ENCODE measurements at places on chromosomes 3 and 15.

- no peak for DNase-seq
These were observed 5.7 kb upstream of the KLHL24 start for GRCh38 chr3:183629546-183630301.

DNA sequence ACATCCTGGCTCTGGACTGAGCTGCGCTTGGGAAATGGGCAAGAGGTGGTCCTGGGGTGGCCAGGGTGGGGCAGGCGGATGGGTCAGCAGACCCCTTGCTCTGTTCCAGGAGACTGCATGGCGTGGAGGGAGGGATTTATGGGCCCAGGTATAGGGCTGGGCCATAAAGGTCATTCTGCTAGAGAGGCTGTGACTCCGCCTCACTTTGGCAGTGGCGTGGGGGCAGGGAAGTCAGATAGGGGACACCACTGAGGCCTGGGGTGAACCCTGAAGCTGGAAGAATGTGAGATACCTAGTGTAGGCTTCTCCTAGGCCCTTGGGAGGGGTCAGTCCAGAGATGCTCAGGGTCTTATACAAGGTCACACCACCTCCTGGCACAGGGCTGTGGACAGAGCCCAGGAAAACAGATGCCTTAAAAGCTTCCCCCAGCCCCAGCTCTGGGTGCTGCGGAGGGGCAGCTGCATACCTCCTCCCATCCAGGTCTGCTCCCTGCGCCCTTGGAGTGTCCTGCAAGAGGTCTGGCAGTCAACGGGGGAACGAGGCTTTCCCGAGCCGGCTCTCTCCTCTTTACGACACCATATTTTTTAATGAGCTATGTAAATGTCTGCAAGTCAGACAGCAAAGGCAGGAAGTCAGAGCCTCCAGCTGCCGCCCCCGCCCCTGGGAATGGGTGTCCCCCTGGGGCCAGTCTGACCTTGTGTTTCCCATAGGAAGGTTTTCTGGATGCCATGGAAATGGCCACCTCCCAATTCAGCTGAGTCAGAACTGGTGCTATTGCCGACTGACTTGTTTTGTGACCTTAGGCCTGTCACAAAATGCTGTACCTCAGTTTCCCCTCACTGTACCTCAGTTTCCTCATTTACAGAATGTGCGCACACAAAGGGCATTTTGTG lies 26.3 kb downstream of the LINGO1 start:
- no peak for DNase-seq

- no peak for DNase-seq
These were observed 1520.6 kb upstream of the CADM2 start for GRCh38 chr3:83438188-83438587.

DNA sequence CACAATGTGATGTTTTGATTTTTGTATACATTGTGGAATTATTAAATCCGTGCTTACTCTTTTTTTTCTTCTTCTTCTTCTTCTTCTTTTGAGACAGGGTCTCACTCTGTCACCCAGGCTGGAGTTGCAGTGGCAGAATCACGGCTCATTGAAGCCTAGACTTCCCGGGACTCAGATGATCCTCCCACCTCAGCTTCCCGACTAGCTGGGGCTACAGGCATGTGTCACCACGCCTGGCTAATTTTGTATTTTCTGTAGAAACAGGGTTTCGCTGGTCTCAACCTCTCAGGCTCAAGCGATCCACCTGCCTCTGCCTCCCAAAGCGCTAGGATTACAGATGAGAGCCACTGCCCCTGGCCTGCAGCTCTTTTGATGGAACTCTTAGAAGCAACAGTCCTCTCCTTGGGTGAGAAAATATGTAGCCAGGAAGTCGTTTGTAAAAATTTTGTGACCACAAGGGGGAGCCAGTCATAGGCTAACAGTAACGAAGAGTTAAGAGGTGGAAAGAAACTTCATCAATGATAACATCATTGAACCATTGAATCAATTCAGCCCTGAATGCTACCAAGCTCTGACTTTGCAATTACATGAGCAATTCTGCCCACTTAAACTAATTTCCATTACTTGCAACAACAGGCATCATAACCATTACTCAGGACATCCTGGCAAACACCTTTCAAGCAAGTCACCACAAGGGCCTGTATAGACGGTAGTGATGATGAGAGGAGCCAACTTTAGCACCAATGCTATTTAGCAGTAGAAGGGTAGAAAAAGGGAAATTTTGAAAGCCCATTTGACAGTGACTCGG lies 16.7 kb upstream of the CMTM7 start:
- peak; percentile 70 for DNase-seq

- DNase-seq = peak; percentile 72
These were observed 82.6 kb downstream of the PCCB start for GRCh38 chr3:136332776-136333175.

GRCh38 chr15:64691896-64692565 lies 83.4 kb downstream of the RBPMS2 start:
- no peak for DNase-seq

- DNase-seq = no peak
These were observed 183.4 kb upstream of the UBE2E2 start for GRCh38 chr3:23019596-23020300.

DNA sequence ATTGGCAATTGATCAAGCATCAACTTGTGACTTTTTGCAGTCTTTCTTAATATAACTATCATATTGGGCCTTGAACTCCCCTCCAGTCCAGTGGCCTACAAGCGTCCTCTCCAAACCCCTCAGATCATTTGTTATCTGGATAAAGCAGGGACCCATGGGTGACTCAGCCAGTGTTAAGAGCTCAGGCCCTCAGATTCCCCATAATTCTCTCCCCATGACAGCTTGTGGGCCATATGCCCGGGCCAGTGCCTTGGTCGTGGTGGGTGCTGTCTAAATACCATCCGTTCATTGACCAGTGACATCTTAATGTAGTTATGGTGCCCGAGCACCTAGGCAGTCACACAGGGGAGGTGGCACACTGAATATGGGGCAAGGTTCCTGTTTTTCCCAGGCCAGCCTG lies 18.1 kb downstream of the MCF2L2 start:
- peak; percentile 86 for DNase-seq

DNA sequence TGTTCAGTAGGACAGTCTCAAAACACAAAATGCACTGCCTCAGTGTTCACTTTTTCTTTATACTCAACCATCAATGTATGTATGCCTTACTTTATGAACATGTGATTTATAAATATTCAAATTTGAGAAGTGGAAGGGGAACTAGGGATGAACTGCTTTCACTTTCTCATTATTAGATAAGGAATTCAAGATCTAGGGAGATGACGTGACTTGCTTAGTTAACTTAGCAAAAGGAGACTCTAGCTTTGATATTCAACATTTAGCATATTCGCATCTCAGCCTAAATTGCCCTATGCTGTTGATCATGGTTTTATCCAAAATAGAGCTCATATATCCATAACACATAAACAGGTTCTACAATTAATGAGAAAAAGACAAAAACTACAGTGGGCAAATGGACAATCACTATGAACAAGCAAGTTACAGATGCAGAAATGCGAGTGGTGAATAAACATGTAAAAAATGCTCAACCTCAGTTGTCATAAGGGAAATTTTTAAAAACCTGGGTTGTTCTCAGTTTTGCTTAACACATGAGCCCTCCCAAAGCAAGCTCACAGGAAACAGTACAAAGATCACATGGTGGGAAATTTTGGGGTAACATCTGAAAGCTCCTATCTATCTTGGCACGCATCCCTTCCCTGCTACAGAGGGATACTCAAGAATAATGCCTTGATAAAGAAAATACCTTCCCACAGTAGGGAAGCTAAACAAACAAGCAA lies 269.8 kb downstream of the THRB start:
- no peak for DNase-seq

GRCh38 chr15:80612118-80612823 lies 82.8 kb upstream of the ABHD17C start:
- no peak for DNase-seq

DNA sequence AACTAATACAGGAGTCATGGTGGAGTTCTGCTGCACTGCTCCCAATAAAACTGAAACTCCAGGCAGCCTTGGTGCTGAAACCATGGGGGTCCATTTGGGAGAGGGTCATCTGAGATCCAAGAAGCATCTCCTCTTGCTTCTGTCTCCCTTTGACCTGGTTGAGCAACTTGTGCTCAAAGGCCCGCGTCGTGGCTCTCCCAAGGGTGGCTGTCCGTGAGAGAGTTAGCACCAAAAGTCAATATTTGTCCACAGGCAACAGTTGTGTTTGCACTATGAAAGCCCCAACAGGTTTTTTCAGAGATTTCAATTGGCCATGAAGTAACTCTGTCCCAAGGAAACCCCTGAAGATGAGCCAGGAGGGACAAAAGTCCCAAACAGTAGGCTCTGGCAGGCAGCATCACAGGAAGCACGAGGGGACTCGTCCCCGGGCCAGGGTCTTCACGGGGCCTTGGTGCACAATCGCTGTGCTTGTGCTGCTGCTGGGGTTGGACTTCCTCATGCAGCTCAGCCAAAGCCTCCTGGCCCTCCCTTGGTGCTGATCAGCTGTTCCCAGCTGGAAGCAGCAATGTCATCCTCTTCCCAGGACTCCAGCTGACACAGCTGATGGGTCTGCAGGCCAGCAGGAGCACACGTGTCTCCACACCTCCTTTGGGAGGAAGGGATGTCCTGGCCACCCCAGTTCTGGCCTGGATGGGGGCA lies 39.4 kb upstream of the WNT5A start:
- no peak for DNase-seq

- DNase-seq = no peak
These were observed 487.5 kb upstream of the WNT5A start for GRCh38 chr3:55974421-55975165.

GRCh38 chr3:98630416-98630815 lies 37.0 kb upstream of the CPOX start:
- DNase-seq = no peak

- no peak for DNase-seq
These were observed 185.2 kb downstream of the ANXA2 start for GRCh38 chr15:60212536-60212935.

DNA sequence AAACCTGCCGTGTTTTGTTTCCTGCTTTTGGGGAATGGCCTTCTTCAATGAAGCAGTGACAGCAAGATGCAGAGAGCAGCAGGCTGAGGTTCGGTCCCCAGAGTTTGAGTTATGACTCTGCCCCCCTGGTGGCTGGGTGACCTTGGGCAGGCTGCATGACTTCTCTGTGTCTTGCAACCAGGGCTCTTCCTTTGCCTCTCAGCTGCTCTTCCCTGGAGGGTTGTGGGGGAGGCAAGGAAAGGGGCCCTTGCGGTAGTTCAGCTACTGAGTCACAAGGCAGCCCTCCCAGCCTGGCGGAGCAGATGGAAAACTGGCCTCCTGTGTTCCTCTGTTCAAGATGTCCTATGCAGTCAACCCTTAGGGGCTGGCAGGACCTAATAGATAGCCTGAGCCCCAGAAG lies 17.1 kb downstream of the CTXND1 start:
- peak; percentile 68 for DNase-seq

- DNase-seq = no peak
These were observed 121.6 kb upstream of the ST8SIA2 start for GRCh38 chr15:92272106-92272505.

GRCh38 chr3:13825821-13826220 lies 54.0 kb downstream of the WNT7A start:
- DNase-seq = no peak

DNA sequence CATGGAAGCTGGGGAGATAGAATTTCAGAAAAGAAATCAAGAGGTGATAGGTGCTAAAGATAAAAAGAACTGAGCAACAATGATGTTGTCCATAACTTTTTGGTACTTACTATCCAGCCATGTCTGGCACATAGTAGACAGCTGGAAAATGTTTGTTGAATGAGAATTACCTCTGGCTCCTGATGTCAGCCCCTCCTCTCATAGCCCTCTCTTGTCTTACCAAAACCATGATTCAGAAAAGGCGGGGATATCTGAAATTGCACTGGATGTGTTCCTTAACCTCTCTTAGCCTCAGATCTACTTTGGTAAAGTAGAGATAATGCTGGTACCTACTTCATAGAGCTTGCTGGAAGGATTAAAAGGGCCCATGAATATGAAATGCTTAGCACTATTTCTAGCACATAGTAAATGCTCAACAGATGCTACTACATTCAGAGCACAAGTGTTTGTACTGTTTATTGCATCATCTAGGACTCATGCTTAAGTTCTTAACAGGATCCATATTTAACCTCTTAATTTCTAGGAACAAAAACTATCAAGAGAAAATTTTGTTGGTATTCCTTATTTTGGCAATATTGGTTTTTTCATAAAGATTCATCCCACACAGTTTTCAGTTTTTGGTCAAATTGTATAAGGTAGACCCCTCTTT lies 780.9 kb upstream of the LMCD1 start:
- no peak for DNase-seq

GRCh38 chr15:75350601-75351361 lies 3.9 kb downstream of the NEIL1 start:
- DNase-seq = no peak

GRCh38 chr3:56375654-56376053 lies 92.6 kb downstream of the ERC2 start:
- DNase-seq = no peak

- DNase-seq = no peak
These were observed 62.9 kb downstream of the FNDC3B start for GRCh38 chr3:172102123-172102882.

DNA sequence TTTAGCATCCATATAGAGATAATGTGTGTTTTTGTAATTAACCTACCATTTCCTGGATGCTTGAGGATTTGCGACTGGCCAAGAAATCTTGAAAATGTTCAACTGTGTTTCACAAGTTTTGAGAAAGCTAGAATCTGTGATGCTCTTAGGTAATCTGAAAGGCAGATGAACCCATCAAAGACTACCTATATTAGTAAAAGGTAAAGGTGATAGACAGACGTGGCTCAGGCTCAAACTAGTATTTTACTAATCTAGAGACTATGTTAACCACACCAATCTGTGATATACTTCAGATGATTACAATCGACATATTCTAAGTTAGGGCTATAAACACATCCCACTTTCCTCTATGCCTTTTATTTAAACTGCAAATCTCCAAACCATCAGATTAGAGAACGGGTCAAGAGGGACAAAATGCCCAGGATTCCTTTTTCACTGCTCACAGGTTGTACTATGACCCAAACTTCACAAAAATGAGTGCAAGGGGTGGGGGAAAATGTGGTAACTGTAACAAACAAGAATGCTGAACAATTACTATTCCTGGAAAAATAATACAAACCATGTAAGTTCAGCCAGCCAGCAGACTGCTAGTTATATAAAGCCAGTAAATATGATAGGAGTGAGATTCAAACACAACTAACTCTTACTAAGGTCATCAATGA lies 295.1 kb downstream of the FOXP1 start:
- DNase-seq = no peak

- peak; percentile 43 for DNase-seq
These were observed 10.1 kb downstream of the SCN10A start for GRCh38 chr3:38805765-38806386.

GRCh38 chr15:58538225-58538727 lies 106.5 kb downstream of the LIPC start:
- DNase-seq = no peak

GRCh38 chr15:101175401-101175800 lies 76.4 kb downstream of the CHSY1 start:
- no peak for DNase-seq

DNA sequence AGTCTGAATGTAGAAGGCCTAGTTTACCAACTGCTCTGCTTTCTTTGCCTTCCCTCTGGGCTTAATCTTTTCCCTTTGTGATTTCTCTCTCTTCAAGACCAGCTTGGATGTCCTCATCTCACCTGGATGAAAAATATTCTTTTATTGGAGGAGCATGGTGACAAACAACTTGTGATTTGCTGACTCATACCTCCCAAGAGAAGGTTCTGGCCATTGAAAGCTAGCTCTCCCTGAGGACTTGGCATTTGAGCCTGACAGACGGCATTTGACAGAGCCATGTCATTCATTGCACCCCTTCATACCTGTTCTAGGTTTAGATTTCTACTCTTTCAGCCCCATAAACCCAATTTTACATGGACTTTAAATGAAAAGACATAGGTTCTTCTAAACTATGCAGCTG lies 33.3 kb downstream of the ATG7 start:
- DNase-seq = no peak

GRCh38 chr3:101212730-101213129 lies 107.6 kb downstream of the IMPG2 start:
- no peak for DNase-seq

All from adrenal gland (tissue), 19 donors.